Neural crest cell (in vitro differentiated cells): ENCODE measurements at places on chromosomes 6 and 20. TPM values are rescaled to one million over a fixed set of nuclear protein-coding genes. Genes with fewer than 3 reads are reported as not detected.

DNA sequence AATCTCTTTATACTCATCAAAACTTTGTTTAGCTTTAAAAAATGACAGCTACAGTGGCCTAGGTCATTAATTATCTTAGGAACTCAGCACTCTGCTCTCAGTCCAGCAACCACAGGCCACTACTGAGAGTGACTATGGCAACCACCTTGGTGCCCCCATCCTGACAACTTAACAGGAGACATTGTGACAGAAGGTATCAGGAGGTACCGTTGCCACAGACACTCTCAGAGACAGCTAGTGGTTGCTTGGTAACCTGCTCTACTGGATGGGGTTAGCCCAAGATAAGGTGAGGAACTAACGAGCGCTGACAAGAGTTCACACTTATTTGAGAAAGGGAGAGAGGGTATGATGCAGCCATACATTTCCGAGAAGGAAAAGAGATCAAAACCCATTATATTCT, 76.1 kb upstream of the TFAP2D start:
- no peaks in the 10 kb centered on the region for H3K4me1 ChIP-seq
- no peak overlapping the region for H3K4me3 ChIP-seq
- H3K27me3 ChIP-seq: peaks cover 52% of the 10 kb centered on the region
- DNase-seq: no peak
- no peaks in the 10 kb centered on the region for H3K36me3 ChIP-seq

- DNase-seq: no peak
- H3K36me3 ChIP-seq: peaks cover 6% of the 10 kb centered on the region
- H3K27ac ChIP-seq: peak overlapping the region; percentile 62
- peak overlapping the region; percentile 97 for H3K4me3 ChIP-seq
Observed at GRCh38 chr20:2103461-2104153, 2.0 kb downstream of the STK35 start.

GRCh38 chr20:3818155-3819151, 1.9 kb upstream of the AP5S1 start:
- DNase-seq: peak; percentile 58
- H3K27me3 ChIP-seq: no peaks in the 10 kb centered on the region
- H3K27ac ChIP-seq: no peak overlapping the region

GRCh38 chr20:58372806-58373205, 16.2 kb upstream of the VAPB start:
- peaks cover 38% of the 10 kb centered on the region for H3K4me1 ChIP-seq
- peaks cover 4% of the 10 kb centered on the region for H3K27me3 ChIP-seq
- DNase-seq: no peak
- H3K36me3 ChIP-seq: no peaks in the 10 kb centered on the region
- no peak overlapping the region for H3K27ac ChIP-seq

GRCh38 chr6:151143806-151144205, 96.0 kb upstream of the AKAP12 start:
- no peaks in the 10 kb centered on the region for H3K27me3 ChIP-seq
- H3K4me1 ChIP-seq: peaks cover 39% of the 10 kb centered on the region
- H3K4me3 ChIP-seq: no peak overlapping the region

DNA sequence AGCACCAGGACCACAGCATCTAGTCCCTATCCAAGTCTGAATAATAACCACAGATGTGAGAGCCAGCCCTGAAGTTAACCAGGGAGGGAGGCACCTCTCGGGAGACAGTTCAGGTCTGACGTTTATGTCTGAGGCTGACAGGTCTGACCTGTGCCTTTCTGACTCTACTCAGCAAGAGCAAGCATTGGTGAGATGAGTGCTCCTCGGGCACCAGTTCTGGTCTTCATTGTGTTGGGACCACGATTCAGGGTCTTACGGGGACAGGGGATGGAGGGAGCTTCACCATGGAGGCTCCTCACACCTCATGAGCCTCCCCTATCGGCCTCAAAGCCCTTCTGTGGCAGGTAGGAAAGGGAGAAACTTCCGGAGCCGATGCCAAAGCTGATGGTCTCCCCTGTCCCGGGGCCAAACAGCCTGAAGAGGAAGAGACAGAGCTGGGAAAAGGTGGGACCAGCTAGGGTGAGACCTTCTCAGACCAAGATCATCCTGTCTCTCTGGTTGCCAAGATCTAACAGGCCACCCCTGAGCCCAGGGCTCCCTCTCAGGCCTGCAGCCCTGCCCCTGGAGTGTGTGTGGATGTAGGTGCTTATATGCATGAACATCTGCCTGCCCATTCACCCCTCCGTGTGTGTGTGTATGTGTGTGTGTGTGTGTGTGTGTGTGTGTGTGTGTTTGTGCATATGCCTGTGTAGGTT, 170.5 kb downstream of the VEGFA start:
- H3K4me3 ChIP-seq: no peak overlapping the region
- no peak for DNase-seq
- no peaks in the 10 kb centered on the region for H3K36me3 ChIP-seq
- H3K27me3 ChIP-seq: no peaks in the 10 kb centered on the region

DNA sequence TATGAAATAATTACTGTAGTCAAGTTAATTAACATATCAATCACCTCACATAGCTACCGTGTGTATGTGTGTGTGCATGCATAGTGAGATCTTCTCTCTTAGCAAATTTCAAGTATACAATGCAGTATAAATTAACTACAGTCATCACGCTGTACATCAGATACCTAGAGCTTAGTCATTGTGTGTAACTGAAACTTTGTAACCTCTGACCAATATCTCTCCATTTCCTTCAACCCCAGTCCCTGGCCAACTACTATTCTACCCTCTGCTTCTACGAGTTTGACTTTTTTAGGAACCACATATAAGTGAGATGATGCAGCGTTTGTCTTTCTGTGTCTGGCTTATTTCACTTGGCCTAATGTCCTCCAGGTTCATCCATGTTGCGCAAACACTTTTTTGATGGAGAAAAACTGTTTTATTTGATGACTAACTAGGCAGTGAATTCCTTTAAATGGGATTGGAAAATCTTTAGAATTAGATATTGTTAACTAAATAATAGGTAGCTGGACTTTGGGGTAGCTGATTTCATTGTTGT, 459.5 kb downstream of the DHX35 start:
- no peak overlapping the region for H3K27ac ChIP-seq
- no peaks in the 10 kb centered on the region for H3K27me3 ChIP-seq
- no peaks in the 10 kb centered on the region for H3K36me3 ChIP-seq
- H3K4me3 ChIP-seq: no peak overlapping the region
- DNase-seq: no peak

GRCh38 chr20:58708246-58708931, 15.8 kb downstream of the NPEPL1 start:
- H3K27ac ChIP-seq: no peak overlapping the region
- peak; percentile 0 for DNase-seq
- H3K36me3 ChIP-seq: peaks cover 14% of the 10 kb centered on the region
- no peak overlapping the region for H3K4me3 ChIP-seq
- H3K4me1 ChIP-seq: no peaks in the 10 kb centered on the region

DNA sequence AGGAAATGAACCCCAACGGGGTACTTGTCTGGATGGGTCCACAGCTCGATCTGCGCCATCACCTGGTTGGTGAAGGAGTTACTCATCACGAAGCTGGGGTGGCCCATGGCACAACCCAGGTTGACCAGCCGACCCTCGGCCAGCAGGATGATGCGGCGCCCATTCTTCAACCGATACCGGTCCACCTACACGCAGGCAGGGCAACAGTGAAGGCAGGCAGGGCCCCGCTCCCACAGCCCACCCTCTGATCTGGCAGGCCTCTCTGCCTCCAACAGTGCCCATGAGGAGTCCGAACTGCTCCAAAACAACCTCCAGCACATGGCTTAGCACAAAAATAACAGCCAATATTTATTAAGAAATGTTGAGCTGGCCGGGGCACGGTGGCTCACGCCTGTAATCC, 17.7 kb downstream of the AHCY start:
- no peaks in the 10 kb centered on the region for H3K27me3 ChIP-seq
- no peak overlapping the region for H3K4me3 ChIP-seq
- no peaks in the 10 kb centered on the region for H3K4me1 ChIP-seq
- H3K36me3 ChIP-seq: peaks cover 39% of the 10 kb centered on the region
- H3K27ac ChIP-seq: no peak overlapping the region

DNA sequence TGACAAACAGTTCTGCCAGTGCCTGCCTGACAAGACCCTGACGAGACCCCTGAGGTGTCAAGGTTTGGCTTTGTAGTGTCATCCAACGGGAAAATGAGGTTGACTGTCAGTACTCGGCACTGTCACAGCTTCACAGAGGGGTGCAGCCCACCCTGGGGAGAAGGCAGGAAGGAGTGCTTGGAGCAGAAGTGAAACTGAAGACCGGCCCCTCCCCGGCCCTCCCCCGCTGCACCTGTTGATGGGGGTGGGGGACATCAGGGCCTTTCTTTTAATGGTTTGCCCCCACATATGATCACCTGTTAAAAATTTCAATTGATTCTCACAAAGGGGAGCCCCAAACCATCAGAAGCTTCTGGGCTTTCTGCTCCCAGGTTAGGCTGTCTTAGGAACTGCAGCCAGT, 6.8 kb downstream of the PMEPA1 start:
- H3K4me3 ChIP-seq: no peak overlapping the region
- peaks cover 97% of the 10 kb centered on the region for H3K27me3 ChIP-seq
- peaks cover 12% of the 10 kb centered on the region for H3K4me1 ChIP-seq
- no peak overlapping the region for H3K27ac ChIP-seq

- H3K27ac ChIP-seq: no peak overlapping the region
- no peak overlapping the region for H3K4me3 ChIP-seq
- peaks cover 4% of the 10 kb centered on the region for H3K4me1 ChIP-seq
- no peak for DNase-seq
- peaks cover 21% of the 10 kb centered on the region for H3K36me3 ChIP-seq
Observed at GRCh38 chr6:158972241-158973233, 27.5 kb downstream of the RSPH3 start.

- H3K27ac ChIP-seq: no peak overlapping the region
- H3K27me3 ChIP-seq: no peaks in the 10 kb centered on the region
Observed at GRCh38 chr20:15079594-15080340, 742.4 kb upstream of the FLRT3 start.

- H3K27ac ChIP-seq: no peak overlapping the region
- peaks cover 4% of the 10 kb centered on the region for H3K27me3 ChIP-seq
- H3K36me3 ChIP-seq: no peaks in the 10 kb centered on the region
- no peak overlapping the region for H3K4me3 ChIP-seq
- no peaks in the 10 kb centered on the region for H3K4me1 ChIP-seq
Observed at GRCh38 chr20:13676682-13677081, 38.0 kb upstream of the TASP1 start.

The ARMH2 gene
- not detected in 2 replicates for total RNA-seq

The CGAS gene
- total RNA-seq: 0.63 and 1.3 TPM in 2 replicates

The MYCT1 gene
- total RNA-seq: not detected in 2 replicates

The WDR27 gene
- 102 and 103 TPM in 2 replicates for total RNA-seq

The ROS1 gene
- total RNA-seq: not detected in 2 replicates

The UST gene
- total RNA-seq: 5.5 and 6.1 TPM in 2 replicates

The CD40 gene
- 4.2 and 4.8 TPM in 2 replicates for total RNA-seq
